Dermis lymphatic vessel endothelial cell (primary cell): ENCODE measurements at places on chromosomes 13 and 19. TPM values are rescaled to one million over a fixed set of nuclear protein-coding genes. Genes with fewer than 3 reads are reported as not detected.

NKG7 gene
- not detected in 2 replicates for total RNA-seq

SIGLEC12 gene
- not detected in 2 replicates for total RNA-seq

SELENOV gene
- not detected in 2 replicates for total RNA-seq

ZFP30 gene
- 11.4 and 16.6 TPM in 2 replicates for total RNA-seq

CLDN10 gene
- 0.22 TPM in 1 of 2 replicates, not detected in the other for total RNA-seq

ZNF99 gene
- total RNA-seq: not detected in 2 replicates
